ENCODE measurements at places on chromosomes 7 and 10.

- peak; percentile 90 for DNase-seq
Observed at GRCh38 chr10:91901784-91902677, 7.3 kb downstream of the FGFBP3 start.

DNA sequence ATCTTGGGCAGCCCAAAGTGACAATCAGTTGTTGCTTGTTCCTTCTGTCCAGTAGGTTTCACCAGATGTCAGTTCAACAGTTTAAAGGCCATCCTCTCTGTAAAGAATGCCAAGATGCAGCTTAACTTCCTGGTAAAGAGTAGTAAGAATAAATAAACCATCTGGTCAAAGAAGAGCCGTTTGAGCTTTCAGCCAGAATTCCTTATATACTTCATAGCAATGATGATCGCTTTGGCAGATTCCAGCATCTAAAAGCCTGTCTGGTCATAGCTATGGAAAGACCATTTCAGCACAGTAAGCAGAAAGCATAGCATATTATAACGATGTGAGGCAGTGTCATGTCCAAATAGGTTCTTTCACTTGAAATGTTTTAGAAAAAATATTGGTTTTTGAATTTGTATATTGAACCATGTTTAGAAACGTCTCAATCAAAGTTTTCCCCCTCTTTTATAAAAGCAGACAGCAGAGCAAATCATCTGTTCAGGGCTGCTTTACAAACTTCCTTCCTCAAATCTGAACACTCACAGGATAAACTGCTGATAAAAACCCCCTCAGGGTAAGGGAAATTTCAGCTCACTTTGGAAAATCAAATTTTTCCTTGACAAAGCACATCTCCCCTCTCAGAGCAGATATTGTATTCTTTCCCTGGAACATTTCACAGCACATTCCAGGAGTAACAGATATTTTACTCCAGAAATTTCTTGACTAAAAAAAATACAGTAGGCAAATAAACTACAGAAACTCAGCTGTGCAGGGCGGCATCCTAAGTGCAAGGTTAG, 184.1 kb downstream of the NOC3L start:
- no peak for DNase-seq

- peak; percentile 80 for DNase-seq
Observed at GRCh38 chr10:79196470-79197461, 128.0 kb downstream of the ZMIZ1 start.

DNA sequence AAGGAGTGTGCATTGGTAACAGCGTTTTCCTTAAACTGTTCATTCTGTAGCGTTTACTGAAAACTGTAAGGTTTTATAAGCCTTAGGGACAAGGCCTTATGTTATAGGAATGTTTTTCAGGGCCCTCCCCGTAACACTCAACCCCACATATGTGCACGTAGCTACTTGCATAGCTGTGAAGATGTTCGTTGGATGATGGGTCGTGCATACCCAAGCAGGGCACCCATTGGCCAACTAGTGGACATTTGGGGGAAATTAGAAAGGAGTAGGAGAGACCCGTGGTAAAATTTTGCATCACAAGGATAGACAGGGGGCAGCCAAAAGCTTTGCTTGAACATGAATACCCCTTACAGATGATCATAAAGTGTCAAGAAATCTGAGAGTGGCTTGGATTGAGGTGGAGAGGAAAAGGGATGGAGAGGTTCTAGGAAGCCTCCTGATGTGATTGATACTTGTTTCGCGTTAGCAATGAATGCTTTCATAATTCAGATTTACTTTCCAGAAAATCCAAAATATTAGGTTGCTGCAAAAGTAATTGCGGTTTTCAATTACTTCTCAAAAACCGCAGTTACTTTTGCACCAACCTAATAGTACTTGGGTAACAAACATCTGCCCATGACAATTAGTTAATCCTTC, 878 bp downstream of the SEC61A2 start:
- DNase-seq = peak; percentile 93

DNA sequence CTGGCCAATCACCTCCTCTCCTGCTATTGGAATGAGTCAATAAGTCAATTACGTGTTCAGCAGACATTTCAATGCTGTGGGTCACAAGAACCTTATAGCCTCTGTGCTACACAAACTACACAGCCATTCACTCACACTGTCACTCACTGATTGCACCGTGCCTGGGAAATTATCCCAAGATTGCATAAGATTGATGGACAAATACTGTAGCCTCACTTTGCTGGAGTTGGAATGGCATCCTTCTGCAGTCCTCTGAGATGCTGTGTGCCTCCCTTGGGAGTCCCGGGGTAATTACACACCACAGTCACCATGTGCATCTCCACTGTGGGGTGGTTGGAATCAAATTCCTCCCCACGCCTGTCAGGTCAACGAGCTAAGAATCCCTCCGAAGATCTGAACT, 358.7 kb upstream of the MGMT start:
- no peak for DNase-seq

- no peak for DNase-seq
Observed at GRCh38 chr7:29612596-29612995, 49.0 kb downstream of the PRR15 start.

GRCh38 chr10:104349623-104350126, 4.0 kb upstream of the CFAP58 start:
- DNase-seq = peak; percentile 50

DNA sequence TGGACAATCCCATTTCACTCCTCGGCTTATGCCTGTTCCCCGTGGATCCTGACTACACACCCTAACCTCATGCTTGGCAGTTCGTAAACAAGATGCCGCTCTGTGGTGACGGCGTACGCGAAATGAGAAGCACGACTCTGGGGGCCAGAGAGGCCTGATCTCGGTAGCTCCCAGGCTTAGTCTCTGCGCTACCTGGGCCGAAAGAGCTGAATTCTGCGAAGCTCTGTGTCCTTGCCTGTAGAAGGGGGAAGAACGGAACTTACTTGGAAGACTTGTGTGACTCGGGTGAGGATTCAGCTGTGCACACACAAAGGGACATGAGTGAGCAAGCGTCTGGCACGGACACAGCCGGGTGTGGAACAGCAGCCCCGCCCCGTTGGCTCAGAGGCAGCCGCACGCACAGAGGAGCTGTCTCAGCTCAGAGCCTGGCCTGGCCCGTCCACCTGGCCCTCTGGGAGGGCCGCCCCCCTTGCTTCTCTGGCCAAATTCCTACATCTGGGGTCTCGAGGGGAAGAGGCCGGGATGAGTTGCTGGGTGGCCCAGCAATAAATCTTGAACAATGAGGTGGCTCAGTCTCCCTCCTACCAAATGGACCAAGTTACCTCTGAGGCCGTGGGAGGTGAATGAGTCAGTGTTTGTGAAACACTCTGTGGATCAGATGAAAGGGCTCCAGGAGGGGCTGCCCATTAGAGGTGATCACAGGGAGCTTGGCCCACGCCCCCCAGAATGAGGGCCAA, 83.8 kb downstream of the PDGFA start:
- no peak for DNase-seq

GRCh38 chr7:18799899-18800298, 304.4 kb downstream of the HDAC9 start:
- DNase-seq = no peak

GRCh38 chr7:73921623-73922528, 60.9 kb downstream of the TMEM270 start:
- no peak for DNase-seq

- no peak for DNase-seq
Observed at GRCh38 chr7:140192620-140193019, 15.8 kb upstream of the KDM7A start.

GRCh38 chr7:966291-967069, 8.9 kb downstream of the COX19 start:
- no peak for DNase-seq

GRCh38 chr7:99395616-99396327, 12.6 kb downstream of the PDAP1 start:
- peak; percentile 32 for DNase-seq

- DNase-seq = no peak
Observed at GRCh38 chr10:42916974-42917373, 134.4 kb downstream of the BMS1 start.

DNA sequence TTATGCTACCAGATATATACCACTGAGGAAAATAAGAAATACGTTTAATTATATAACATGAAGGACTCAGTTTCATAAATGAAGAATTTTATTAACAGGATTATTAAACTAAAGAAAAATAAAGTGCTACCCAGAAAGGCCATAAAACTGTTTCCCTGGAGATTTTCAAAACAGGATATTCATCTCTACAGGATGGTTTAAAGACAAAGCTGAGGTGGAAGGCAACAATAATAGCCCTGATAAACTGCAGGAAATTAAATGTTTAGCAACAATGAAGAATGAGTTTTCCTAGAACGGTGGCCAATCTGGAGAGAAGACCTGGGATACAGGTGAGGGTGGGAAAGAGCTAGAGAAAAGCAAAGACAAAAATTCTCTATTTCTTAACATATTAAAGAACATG, 11.9 kb downstream of the RHEB start:
- DNase-seq = no peak

GRCh38 chr10:88455831-88456230, 127.3 kb downstream of the RNLS start:
- DNase-seq = no peak

GRCh38 chr10:14184841-14185315, 145.8 kb downstream of the FRMD4A start:
- peak; percentile 60 for DNase-seq

GRCh38 chr10:94069884-94070283, 76.2 kb downstream of the PLCE1 start:
- peak; percentile 7 for DNase-seq

DNA sequence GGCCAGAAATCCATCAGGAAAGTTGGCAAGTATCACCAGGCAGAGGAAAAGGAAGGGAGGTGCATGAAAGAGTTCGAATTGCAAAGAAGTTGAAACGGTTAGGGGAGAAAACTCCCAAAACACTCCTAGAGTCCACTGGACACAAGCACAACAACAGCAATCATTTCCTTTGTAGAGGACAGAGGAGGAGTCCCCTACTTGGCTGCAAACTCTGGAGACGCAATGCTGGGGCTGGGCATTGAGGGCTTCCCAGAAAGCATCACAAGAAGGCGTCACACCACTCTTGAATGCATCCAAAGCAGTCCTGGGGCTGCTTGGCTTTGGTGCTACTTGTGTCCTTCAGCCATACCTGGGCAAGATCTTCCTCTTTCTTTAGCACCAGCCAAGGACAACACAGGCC, 18.1 kb upstream of the SLC26A4 start:
- DNase-seq = no peak

- no peak for DNase-seq
Observed at GRCh38 chr7:96996111-96996957, 9.0 kb upstream of the DLX6 start.

DNA sequence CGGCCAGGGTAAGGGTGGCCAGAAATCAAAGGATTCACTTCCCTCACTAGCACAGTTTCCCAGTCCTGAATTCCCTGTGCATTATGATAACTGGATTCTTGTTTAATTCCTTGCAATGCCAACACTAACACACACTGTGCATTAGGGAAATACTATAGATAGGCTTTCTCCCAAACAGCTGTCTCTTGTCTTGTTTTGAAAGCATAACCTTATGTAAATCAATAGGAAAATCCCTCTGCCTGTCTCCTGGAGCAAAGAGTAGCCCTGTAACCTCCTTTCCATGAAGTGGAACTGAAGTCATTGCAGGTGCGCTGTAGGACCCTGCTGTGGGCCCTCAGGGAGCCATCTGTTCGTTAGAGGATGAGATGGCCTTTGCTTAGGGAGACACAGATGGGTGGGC, 82.8 kb upstream of the FAM171A1 start:
- no peak for DNase-seq

- no peak for DNase-seq
Observed at GRCh38 chr7:33941418-33941817, 36.1 kb downstream of the BMPER start.

DNA sequence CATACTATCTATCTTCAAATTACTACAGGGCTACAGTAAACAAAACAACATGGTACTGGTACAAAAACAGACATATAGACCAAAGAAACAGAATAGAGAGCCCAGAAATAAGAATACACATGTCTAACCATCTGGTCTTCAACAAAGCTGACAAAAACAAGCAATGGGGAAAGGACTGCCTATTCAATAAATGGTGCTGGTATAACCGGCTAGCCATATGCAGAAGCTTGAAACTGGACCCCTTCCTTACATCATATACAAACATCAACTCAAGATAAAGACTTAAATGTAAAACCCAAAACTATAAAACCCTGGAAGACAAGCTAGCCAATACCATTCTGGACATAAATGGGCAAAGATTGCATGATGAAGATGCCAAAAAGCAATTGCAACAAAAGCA, 1143.7 kb downstream of the DNAJB9 start:
- no peak for DNase-seq

DNA sequence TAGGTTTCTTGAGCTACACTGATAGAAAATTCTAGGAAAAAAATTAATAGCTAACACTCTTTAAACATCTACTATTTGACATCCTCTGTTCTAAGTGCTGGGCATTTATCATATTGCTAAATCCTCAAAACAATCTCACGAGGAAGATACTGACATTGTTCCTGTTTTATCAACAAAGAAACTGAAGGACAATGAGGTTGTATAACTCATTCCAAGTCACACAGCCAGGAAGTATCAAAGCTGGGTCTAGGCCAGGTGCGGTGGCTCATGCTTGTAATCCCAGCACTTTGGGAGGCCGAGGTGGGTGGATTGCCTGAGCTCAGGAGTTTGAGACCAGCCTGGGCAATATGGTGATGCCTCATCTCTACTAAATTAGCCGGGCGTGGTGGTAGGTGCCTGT, 51.6 kb upstream of the IL6 start:
- no peak for DNase-seq

- peak; percentile 29 for DNase-seq
Observed at GRCh38 chr10:80172896-80173295, 32.4 kb downstream of the ANXA11 start.

- DNase-seq = no peak
Observed at GRCh38 chr7:27198138-27198841, 1.6 kb downstream of the HOXA13 start.

- DNase-seq = no peak
Observed at GRCh38 chr10:131933696-131934086, 32.9 kb downstream of the PPP2R2D start.

- no peak for DNase-seq
Observed at GRCh38 chr10:131531265-131532190, 220.0 kb upstream of the TCERG1L start.

DNA sequence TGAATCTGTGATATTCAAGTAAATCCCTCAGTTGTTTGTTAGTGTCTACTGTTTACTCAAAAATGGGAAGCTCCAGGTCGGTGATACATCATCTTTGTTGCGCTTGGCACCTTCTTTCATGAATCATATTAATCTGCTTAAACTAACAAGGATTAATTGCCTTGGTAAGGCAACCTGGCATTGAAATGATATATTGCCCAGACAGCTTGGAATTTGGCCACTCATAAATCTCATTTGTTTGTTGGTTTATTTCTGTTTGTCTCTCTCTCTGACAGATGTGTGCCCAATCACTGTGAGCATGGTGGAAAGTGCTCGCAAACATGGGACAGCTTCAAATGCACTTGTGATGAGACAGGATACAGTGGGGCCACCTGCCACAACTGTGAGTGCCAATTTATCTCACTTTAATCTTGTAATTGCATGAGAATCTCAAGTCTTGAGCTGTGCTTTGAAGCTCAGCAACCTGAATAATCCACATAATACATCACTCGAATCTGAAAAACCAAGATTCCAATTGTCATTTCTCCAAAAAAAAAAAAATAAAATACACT, 1104.8 kb upstream of the C7orf33 start:
- no peak for DNase-seq
